ENCODE measurements at places on chromosomes 2 and 18.

GRCh38 chr2:45458909-45459563, 152.0 kb downstream of the SRBD1 start:
- no peak for DNase-seq

GRCh38 chr2:9699139-9700108, 68.6 kb upstream of the YWHAQ start:
- DNase-seq: no peak

DNA sequence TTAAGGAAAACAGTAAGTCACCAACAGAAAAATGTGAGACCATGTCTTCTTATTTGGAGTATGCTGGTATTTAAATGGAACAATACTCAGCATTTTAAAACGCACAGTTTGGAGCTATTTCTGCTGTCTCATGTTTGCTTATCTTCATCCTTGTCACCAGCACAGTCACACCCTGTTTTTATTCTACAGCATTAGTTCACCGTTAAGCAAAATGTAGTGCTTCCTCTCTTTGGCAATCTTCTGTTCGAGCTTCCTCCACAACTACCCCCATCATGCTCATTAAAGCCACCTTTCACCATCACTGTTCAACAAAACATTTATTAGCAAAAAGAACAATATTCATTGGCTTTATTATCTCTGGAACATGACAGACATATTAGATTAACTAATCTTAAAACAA, 64.0 kb downstream of the SLC40A1 start:
- no peak for DNase-seq

GRCh38 chr2:58109481-58109880, 62.9 kb downstream of the VRK2 start:
- DNase-seq: no peak

DNA sequence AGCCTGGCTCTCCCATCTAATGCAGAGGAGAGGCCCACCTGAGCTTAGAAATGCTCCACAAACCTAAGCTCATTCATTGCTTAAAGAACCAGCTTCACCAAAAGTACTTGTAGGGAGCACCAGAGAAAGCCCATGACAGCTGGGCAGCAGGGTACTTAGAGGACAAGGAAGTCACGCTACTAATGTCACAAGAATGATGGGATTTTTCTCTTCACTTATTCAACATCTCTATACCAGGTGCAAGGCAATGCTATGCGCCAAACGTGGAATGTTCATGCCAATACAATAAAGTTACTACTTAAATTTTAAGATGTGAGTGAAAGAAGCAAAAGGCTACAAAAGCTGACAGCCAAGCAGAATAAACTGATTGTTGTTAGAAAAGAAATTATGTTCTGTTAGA, 36.0 kb downstream of the LONRF2 start:
- no peak for DNase-seq

- no peak for DNase-seq
These were observed 69.0 kb downstream of the ST6GAL2 start for GRCh38 chr2:106816974-106817373.

DNA sequence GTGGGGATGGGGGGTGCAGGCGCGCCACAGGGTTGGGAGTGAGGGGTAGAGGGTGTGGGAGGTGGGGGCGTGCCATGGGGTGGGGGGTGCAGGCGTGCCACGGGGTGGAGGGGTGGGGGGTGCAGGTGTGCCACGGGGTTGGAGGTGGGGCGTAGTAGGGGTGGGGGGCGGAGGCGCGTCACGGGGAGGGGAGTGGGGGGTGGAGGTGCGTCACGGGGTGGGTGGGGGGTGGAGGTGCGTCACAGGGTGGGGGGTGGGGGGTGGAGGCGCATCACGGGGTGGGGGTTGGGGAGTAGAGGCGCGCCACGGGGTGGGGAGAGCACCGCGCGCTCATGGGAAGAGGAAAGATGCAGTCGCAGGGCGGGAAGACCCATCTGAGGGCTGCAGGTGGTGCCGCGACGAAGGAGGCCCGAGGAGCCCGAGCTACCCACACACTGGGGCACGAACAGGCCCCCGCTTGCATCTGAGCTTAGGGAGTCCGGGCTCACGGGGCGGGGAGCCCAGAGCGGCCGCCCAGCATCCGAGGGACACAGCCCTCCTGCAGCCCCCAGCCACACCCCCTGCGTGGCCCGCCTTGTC, 37.5 kb downstream of the SNED1 start:
- peak; percentile 51 for DNase-seq

DNA sequence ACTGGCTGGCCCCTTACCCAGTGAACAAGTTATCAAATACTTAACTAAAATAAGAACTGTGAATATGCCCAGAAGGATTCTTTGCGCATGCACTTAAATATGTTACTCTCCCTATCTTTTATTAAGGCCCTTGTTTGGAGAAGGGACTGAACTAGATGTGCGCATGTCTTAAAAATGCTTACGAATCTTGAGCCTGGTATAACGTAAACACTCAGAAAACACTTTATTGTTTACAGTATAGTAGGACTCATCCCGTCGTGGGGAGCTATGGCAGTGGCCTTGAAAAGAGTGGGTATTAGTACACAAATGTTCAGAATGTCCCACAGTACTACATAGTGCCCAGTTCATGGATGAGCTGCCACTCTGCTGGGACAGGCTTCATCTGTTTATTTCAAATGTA, 75.9 kb upstream of the MAP4K3 start:
- no peak for DNase-seq

GRCh38 chr2:170157025-170157684, 20.8 kb upstream of the MYO3B start:
- DNase-seq: no peak

- DNase-seq: no peak
These were observed 25.8 kb upstream of the PLB1 start for GRCh38 chr2:28469947-28470535.

GRCh38 chr2:9993488-9994165, 42.1 kb downstream of the GRHL1 start:
- no peak for DNase-seq

DNA sequence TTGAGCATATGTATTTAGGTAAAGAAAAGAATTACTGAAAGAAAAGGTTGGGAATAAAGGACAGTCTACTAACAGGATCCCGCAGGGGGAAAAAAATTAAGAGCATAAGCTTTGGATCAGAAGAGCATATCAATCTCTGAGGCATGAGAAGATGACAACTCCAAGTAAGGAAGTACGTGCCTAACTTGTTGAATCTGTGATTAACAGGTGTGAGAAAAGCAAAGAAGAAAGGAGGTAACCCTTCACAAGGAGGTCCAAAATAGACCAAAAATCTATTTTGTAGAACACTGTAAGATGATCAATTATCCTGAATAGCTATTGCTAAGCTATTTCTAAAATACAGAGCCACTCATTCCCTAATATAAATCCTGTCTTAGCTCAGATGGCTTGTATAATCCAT, 32.8 kb downstream of the TRIP12 start:
- DNase-seq: no peak

DNA sequence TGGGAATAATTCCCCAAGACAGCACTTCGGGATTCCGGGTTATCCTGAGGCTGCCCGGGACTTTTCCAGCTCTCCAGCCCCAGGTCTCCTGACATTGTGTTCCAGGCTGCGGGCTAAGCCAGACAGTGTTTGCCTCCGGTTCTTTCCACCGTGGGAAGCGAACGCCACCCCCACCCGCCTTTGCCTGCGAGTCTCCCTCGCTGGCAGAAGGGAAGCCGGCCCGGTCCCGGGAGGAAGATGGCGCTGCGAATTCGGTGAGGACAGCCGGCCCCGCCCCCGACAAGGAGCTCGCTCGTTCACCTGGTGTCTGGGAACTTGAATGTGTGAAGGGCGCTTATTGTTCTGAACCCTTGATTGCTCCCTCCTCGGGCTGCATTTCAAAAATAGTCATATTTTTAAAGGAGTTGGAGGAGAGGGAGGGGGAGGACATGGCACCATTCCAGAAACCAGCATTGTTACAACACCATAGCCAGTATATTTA, 2.9 kb downstream of the LRATD1 start:
- DNase-seq: no peak

DNA sequence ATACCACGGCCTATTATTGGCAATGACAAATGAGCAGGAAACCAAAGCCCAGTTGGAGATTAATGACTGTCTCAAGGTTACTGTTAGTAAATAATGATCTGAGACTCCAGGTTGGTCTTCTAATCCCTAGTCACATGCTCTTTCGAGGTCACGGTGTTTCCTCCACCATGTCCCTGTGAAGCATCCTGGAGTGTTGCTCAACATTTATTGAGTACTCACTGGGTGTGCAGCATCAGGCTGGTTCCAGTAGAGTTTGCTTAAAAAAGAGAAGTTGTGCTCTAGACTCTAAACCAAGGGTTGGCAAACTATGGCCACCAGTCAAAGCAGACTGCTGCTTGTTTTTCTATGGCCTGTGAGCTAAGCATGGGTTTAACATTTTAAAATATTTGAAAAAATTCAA, 263.8 kb upstream of the ATP5MC3 start:
- DNase-seq: no peak

DNA sequence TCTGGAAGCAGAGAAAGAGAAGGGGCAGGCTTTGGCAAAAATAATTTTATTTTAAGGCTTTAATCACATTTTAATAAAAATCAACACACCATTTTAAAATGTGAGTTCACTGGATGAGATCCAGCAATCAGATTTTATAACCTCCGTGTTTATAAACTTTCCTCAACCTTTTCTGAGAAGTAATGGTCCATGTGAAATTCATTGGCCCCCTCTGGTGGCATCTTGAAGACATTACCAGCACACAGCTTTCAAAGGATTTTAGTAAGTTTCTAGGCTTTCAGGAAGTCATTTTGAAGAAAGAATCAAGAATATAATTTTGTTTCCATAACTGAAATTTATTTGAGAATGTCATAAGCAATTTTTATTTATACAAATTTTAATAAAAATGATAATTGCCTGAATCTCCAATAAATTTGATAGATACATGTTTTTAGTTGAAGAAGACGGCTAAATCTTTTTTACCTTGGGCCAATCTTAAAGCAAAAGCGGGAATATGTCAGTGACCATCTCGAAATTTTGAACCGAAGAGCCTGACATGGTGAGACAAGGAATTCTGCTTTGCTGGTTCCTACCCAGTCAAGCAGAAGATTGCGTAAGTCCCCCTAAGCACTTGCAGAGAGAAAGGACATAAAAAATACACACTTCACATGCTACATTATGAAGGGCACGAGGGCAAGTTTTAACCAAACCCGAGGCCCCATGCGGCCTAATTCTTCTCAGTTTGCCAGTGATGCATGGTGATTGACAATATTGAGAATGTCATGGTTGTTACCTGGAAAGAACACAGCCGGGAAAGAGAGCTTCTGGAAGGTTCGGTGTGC, 128.4 kb upstream of the CBLN2 start:
- DNase-seq: peak; percentile 3

DNA sequence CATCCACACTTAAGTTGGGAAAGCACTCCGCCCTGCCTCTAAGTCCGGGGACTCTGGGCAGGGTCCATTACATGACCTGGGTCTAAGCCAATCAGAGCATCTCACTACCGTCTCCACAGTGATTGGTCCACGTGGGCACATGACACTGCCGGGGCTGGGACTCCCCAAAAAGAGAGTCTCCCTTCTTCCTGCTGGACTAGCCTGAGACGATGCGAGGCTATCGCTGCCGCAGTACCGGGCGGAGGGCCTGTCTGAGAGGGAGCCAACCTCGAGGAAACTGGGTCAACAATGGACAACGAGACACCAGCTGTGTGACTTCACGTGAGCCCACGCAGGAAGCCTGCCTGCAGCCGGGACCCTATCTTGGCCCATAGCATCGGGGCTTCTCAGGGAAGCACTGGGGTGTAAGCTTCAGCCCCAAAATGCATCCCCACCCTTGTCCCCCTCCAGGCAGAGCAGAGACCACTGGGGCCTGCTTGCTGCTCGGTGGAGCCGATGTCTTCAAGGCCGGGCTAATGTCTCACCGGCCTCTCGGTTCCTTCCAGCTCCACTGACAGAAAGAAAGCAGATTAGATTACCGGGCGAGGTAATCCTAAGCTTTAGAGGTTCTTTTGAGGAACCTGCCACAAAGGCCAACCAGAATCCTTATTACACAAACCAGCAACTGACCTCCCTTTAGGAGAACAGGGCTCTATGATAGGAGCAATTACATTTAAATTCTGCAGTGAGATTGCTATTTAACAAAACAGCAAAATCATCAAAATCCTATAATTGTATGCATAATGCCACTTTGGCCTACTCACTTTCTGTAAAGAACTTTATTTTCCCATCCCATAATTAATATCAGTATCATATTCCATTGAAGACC, 21.3 kb upstream of the COPS8 start:
- no peak for DNase-seq

DNA sequence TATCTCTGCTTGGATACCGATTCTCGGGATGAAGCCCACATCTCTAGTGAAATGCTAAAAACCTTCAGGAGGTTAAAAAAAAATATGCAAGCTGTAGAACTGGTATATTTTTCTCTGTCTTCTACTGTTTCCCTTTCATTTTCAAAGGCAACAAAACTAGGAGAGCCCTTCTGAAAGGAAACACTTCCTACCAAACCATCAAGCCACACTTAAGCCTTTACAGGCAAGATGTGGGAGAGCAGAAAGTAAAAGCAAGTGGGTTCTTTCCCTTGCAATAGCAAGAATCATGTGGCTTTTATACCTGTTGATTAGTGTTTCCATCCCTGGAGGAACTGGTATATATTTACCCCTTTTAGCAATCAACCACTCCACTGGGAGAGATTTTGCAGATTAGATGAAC, 147.9 kb upstream of the ACAA2 start:
- no peak for DNase-seq

- no peak for DNase-seq
These were observed 44.8 kb upstream of the SYT4 start for GRCh38 chr18:43322132-43322531.

DNA sequence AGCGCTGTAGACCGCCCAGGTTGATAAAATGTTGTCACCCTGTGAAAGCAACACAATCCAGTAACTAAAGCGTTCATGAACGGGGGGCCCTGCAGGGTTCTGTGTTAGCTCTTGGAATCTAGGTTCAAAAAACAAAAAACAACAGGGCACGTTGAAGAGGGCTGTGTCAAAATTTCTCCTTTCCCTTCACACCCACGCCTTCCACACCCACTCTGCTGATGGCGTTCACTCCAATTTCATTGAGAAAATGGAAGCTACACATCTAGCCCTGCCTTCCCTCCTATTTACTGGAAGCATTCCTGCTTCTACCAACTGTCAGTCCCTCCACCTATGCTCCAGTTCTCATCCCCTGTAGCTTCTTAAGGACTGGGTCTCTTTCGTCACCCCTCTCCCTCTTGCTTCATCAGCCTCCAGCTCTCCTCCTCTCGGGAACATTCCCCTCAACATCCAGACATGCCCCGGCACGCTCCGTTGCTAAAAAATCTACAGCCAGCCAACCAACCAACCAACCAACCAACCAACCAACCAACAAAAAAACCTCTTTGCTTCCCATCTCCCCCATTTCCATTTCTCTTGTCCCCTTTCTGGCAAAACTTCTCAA, 98.4 kb upstream of the SP3 start:
- no peak for DNase-seq

DNA sequence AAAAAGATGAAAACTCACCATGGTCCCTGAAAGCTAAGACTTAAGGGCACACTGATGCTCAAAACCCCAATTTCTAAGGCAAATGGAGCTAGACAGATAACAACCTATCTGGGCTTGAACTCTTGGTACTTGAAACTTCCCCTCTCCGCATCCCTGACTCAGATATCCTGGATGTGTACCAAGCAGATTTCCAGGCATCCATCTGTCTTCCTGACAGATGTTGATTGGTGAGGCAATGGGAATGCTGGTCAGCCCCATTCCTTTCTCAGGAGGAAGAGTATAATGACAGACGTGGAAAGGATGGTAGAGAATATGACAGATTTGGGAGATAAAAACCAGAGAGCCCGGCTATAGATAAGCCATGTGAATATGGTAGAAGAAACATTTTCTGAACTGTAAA, 69.2 kb downstream of the ADD2 start:
- no peak for DNase-seq

GRCh38 chr2:69973335-69973735, 11.9 kb upstream of the ASPRV1 start:
- no peak for DNase-seq

Measured in naive thymus-derived CD4-positive, alpha-beta T cell (primary cell).